ENCODE measurements at places on chromosomes 5 and 9. TPM values are rescaled to one million over a fixed set of nuclear protein-coding genes. Genes with fewer than 3 reads are reported as not detected.
A peak's percentile ranks its signal among the peaks of the same experiment; 100 is the strongest.

Gene C5
- total RNA-seq, result 0.71 TPM

GRCh38 chr9:132806306-132806705, 71.8 kb downstream of the AK8 start:
- H3K36me3 ChIP-seq, result no peaks in the 10 kb centered on the region
- no peak overlapping the region for H3K4me3 ChIP-seq
- H3K4me1 ChIP-seq, result peaks cover 35% of the 10 kb centered on the region
- H3K27me3 ChIP-seq, result no peaks in the 10 kb centered on the region

GRCh38 chr5:4116834-4117233, 521.2 kb downstream of the IRX1 start:
- DNase-seq, result no peak
- H3K27me3 ChIP-seq, result no peaks in the 10 kb centered on the region

- H3K36me3 ChIP-seq, result no peaks in the 10 kb centered on the region
- peaks cover 29% of the 10 kb centered on the region for H3K4me1 ChIP-seq
- H3K27ac ChIP-seq, result peak overlapping the region; percentile 65
These were observed 64.1 kb downstream of the COL23A1 start for GRCh38 chr5:178525906-178526732.

DNA sequence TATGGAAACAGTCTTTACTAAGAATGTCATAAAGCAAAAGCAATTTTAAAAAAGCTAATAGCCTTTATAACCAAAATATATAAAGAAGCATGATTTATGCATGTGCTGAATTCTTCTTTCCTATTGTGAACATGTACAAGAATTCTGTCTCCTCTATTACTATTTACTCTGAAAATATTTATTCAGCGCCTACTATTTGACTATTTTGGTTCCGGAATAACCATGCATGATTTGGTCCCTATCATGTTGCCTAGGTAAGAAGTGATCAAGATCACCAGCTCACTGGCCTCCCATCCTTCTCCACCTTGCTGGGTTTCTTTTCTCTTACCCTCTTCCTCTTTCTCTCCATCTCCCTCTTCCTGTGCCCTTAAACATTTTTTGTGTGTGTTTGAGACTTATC, 443.8 kb downstream of the SH3GL2 start:
- no peaks in the 10 kb centered on the region for H3K27me3 ChIP-seq
- H3K4me3 ChIP-seq, result no peak overlapping the region
- DNase-seq, result no peak
- peaks cover 5% of the 10 kb centered on the region for H3K4me1 ChIP-seq

Gene AK3
- 28.5 TPM for total RNA-seq

GRCh38 chr9:91017245-91017644, 215.6 kb downstream of the SYK start:
- DNase-seq, result no peak
- H3K4me3 ChIP-seq, result no peak overlapping the region
- peaks cover 5% of the 10 kb centered on the region for H3K4me1 ChIP-seq

DNA sequence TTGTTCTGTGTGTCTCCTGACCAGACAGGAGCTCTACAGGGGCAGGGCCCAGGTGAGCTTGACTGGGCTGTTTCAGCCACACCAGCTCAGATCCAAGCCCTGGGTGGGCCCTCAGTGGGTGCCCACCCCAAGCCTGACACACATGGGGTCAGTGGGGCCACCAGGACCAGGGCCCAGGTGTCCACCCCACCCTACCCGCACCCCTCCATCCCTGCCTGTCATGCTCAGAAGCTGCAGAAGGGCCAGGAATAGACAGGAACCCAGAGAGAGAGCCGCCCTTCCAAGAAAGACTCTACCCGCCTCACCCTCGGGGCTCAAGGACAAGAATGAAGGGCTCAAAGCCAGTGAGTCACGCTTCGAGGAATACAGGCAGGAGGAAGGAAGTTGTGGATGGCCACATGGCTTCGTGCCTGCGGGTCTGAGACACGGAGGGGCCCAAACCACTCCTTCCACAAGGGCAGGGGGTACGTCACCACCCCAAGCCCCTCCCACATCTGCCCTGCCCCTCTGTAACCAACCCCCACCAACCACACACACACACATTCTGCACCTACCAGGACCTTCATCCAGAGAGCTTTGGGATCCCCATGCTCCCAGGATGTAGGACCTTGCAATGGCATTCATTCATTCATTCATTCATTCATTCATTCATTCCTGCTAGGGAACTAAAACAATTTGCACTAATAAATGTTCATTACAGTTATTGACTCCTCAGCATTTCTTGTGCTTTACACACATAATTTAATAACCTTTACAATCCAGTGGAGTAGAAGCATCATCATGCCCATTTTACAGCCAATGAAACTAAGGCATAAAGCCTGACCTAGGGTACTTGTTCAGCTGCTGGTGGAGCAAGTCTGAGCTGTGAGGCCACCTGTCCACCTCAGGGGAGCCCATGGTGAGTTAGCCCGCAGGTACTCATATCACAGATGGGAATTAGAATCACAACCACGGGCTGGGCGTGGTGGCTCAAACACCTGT, 55.9 kb upstream of the STXBP1 start:
- H3K4me1 ChIP-seq, result peaks cover 41% of the 10 kb centered on the region
- peak overlapping the region; percentile 74 for H3K27ac ChIP-seq
- 0 out of 2 replicates have a peak, but pooled peaks cover 3% of the 10 kb centered on the region for H3K36me3 ChIP-seq
- DNase-seq, result no peak
- no peak overlapping the region for H3K4me3 ChIP-seq

Gene GRIA1
- 0.76 TPM for total RNA-seq

- H3K27ac ChIP-seq, result peak overlapping the region; percentile 36
- peaks cover 35% of the 10 kb centered on the region for H3K4me1 ChIP-seq
- H3K36me3 ChIP-seq, result no peaks in the 10 kb centered on the region
- no peak for DNase-seq
- peak overlapping the region; percentile 28 for H3K4me3 ChIP-seq
These were observed 1983.2 kb downstream of the EFNA5 start for GRCh38 chr5:105687493-105687892.

- H3K4me3 ChIP-seq, result no peak overlapping the region
- peaks cover 45% of the 10 kb centered on the region for H3K36me3 ChIP-seq
- no peak overlapping the region for H3K27ac ChIP-seq
- H3K27me3 ChIP-seq, result no peaks in the 10 kb centered on the region
- peaks cover 13% of the 10 kb centered on the region for H3K4me1 ChIP-seq
These were observed 68.5 kb downstream of the GLDC start for GRCh38 chr9:6576987-6577386.

DNA sequence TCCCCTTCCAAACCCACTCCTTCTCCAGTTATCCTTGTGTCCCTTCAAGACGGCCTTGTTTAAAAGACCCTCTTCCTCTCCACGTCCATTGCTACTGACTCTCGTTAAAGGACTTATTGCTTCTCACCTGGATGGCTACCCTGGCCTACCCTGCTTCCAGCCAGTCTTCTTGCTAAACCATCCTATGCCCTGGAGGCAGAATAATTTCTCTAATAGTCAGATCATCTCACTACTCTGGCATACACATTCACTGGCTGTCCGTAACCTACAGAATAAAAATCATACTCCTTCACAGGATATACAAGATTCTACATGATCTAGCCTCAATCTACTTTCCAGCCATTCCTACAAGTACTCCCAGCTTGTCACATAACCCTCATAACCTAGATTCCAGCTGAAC, 92.6 kb downstream of the TRPM6 start:
- no peaks in the 10 kb centered on the region for H3K4me1 ChIP-seq
- H3K36me3 ChIP-seq, result no peaks in the 10 kb centered on the region
- no peak overlapping the region for H3K4me3 ChIP-seq
- no peaks in the 10 kb centered on the region for H3K27me3 ChIP-seq
- no peak for DNase-seq

GRCh38 chr9:131667576-131667975, 72.3 kb downstream of the RAPGEF1 start:
- H3K4me3 ChIP-seq, result no peak overlapping the region
- H3K36me3 ChIP-seq, result peaks cover 23% of the 10 kb centered on the region
- H3K27ac ChIP-seq, result no peak overlapping the region

Gene PCDHB11
- total RNA-seq, result 0.92 TPM

DNA sequence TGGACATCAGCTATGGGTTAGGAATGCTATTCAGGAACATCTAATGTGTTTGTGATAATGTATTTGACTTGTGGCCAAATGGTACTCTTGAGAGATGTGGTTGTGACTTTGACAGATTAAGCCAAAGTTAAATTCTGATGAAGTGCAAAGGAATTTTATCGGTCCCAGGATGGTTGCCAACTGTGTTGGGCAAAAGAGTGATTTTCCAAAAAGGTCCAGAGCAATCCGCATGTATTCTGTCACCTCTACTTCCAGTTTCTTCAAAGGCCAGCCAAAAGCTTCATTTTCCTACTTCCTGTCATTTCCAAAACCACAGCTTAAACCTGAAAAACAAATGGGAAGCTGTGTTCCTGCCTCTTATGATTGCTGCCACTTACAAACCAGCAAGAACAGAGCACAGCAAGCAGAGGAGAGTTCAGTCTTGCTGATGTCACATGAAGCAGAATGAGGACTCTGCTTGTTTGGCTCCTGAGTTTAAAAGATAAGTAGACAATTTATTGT, 59.8 kb downstream of the MARCHF3 start:
- no peak overlapping the region for H3K4me3 ChIP-seq
- H3K36me3 ChIP-seq, result no peaks in the 10 kb centered on the region
- H3K27ac ChIP-seq, result peak overlapping the region; percentile 49
- H3K27me3 ChIP-seq, result no peaks in the 10 kb centered on the region
- DNase-seq, result no peak
- peaks cover 45% of the 10 kb centered on the region for H3K4me1 ChIP-seq

DNA sequence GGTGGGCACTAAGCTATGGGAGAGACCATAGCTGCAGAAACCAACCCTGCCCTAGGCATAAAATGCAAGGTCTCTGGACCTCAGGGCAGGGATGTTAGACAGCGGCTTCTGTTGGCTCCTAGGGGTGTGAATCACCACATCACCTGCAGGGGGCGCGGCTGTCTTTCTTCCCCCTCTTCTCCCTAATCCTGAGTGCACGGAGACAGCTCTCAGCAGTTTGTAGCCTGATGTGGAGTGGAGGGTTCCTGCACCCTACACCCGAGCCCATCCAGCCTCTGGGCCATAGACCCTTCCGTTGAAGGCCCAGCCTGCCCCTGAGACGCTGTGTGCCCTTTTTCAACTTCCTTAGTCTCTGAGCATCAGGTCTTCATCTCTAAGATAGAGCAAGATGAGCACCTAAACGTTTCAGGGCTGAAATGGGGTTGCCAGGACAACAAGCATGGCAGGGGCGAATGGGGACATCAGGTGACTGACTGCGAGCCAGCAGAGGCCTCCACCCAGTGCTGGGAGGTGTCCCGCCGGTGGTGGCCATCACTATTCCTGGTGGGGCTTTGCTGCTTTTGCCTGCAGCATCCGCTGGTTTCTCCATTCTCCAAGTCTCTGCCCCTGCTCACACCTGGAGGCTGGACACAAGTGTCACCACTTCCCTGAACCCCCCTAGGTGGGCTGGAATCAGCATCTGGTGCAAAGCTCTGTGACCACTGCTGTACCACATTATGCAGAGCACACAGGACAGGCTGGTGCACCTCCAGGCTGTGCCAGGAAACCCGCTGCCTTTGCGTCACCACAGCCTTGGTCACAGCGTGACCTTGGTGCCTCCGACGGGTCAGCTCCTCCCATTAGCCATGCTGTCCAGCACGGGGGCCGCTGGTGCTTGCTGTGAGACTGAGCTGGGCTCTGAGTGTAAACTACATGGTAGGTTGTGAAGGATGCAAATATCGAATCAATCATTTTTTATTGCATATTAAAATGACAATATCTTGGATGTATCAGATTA, 2.5 kb upstream of the SEC16A start:
- peaks cover under 1% of the 10 kb centered on the region for H3K36me3 ChIP-seq
- H3K4me1 ChIP-seq, result peaks cover 15% of the 10 kb centered on the region
- peak; percentile 89 for DNase-seq
- H3K27ac ChIP-seq, result peak overlapping the region; percentile 63
- H3K4me3 ChIP-seq, result peak overlapping the region; percentile 66
- H3K27me3 ChIP-seq, result no peaks in the 10 kb centered on the region

Gene PCDHGA1
- total RNA-seq, result 1.2 TPM

All from WTC11 (cell line).